ENCODE measurements at places on chromosomes 5 and 9.

- no peak for DNase-seq
These were observed at the start of gene THBS4 for GRCh38 chr5:80034962-80035821. THBS4 (plus strand) TSS chr5:80035348; CDS start chr5:80035538, 190 bp downstream.

DNA sequence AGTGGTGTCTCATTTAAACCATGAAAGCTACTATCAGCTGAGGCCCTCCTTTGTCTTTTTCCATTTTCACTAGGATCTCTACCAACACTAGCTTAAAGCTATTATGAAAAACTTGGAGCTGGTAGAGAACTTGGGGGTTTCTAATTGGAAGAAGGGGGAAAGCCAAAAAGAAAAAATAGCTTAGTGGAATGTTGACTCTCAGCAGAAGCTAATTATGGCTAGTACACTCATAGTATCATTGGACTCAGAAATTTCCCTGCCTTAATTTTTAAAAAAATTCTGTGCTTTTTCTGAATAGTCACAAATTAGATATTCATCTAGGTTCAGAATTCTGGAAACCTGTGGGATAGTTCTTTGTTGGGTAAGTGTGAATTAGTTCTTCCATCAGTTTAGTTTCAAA is 8.0 kb downstream of the SLC12A2 start:
- no peak for DNase-seq

- no peak for DNase-seq
These were observed 676 bp downstream of the NOL6 start for GRCh38 chr9:33472881-33473615.

- DNase-seq = no peak
These were observed 644 bp downstream of the TSC1 start for GRCh38 chr9:132943651-132944293.

GRCh38 chr5:9919306-9920030 is 289.3 kb upstream of the TAS2R1 start:
- DNase-seq = no peak

DNA sequence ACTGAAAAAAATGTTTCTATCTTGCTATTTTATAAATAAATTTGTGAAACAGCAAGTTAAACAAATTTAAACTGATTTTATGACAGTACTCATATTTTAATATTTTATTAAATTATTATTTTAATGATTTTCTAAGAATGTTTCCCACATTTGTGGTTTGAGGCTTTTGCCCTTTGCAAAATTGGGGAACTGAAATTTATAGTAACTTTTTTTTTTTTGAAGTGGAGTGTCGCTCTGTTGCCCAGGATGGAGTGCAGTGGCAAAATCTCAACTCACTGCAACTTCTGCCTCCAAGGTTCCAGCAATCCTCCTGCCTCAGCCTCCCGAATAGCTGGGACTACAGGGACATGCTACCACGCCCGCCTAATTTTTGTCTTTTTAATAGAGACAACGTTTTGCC is 7.2 kb upstream of the ADGRV1 start:
- no peak for DNase-seq

DNA sequence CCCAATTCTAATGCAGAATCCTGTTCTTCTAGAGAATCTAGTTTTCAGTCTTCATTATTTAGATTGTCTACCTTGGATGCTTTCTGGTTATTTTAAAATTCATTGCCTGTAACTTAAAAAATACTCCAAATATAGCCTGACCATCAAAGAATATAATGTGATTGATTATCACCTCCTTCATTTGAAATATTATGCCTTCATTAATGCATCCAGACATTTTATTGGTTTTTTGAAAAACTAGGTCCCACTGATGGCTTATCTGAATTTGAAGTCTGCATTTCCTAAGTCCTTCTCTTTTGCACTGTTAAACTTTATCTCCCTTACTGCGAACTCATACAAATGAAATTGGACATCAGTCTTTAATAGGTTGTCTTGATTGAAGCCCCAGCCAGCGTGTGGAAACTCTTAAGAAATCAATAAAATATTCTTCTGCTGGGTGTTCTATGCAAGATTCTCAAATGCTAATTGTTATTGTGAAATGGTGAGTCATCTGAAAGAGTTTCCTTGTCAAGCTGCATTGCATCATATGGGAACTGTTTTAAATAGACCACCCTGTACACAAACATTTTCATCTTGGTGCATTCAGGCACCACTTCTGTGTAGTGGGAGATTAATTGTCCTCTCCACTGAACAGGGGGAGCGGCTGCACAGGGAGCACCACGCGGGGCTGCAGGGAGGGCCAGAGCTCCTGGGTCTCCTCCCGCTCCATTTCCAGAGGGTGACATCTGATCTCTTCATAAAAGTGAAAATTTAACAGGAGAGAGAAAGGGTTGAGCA is 92.3 kb upstream of the FANCC start:
- DNase-seq = peak; percentile 85
